ENCODE measurements at places on chromosomes 7 and 10. TPM values are rescaled to one million over a fixed set of nuclear protein-coding genes. Genes with fewer than 3 reads are reported as not detected.

Gene TCAF1
- total RNA-seq, result 19.9 TPM

Gene TDRD1
- total RNA-seq, result not detected

Gene CTNNA3
- not detected for total RNA-seq

Gene MKI67
- total RNA-seq, result 58.9 TPM

Gene HOXA13
- total RNA-seq, result 1.7 TPM

Gene HOXA7
- 5.2 TPM for total RNA-seq

Gene NPY4R
- 34.8 TPM for total RNA-seq

Gene CDC14C
- 0.03 TPM for total RNA-seq

Gene TMEM229A
- not detected for total RNA-seq

Gene ITGA8
- not detected for total RNA-seq

Gene NKX1-2
- 0.05 TPM for total RNA-seq

Gene NANOS1
- 2.9 TPM for total RNA-seq

Gene MACROH2A2
- total RNA-seq, result 23.6 TPM

Gene FAM171A1
- 19.8 TPM for total RNA-seq

Gene UCMA
- not detected for total RNA-seq

Gene SEC24C
- 56.2 TPM for total RNA-seq

Gene MRLN
- not detected for total RNA-seq

Gene ATP5MK
- 494 TPM for total RNA-seq

Gene UPK3BL1
- total RNA-seq, result 12.5 TPM

Gene FRAT1
- 1.1 TPM for total RNA-seq

Gene EIF4H
- 302 TPM for total RNA-seq

Gene SOSTDC1
- not detected for total RNA-seq

Gene ELMO1
- total RNA-seq, result 3.4 TPM

Gene CHST3
- 61.9 TPM for total RNA-seq

Gene CYP26C1
- total RNA-seq, result not detected

All from A549 treated with AZD2906 at 1 μM for 4 hours (cell line).